ENCODE measurements at places on chromosomes 1 and 21. TPM values are rescaled to one million over a fixed set of nuclear protein-coding genes. Genes with fewer than 3 reads are reported as not detected.

- no peak overlapping the region for H3K27ac ChIP-seq
- DNase-seq = no peak
- H3K36me3 ChIP-seq = no peaks in the 10 kb centered on the region
- peak overlapping the region; percentile 87 for H3K4me3 ChIP-seq
These were observed 581 bp downstream of the IRF6 start for GRCh38 chr1:209805341-209805781.

DNA sequence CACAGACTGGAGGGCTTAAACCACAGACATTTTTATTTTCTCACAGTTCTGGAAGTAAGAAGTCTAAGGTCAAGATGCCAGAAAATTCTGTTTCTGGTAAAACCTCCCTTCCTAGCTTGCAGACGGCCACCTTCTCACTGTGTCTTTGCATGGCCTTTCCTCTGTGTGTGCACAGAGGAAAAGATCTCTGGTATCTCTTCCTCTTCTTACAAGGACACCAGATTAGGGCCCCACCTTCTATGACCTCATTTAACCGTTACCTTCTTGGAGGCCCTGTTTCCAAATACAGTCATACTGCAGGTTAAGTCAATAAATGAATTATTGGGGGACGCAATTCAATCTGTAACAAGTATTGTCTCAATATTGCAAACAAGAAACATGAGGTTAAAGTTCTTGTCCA is 63.0 kb upstream of the PRDX6 start:
- no peaks in the 10 kb centered on the region for H3K27me3 ChIP-seq
- H3K36me3 ChIP-seq = peaks cover 4% of the 10 kb centered on the region
- H3K4me3 ChIP-seq = no peak overlapping the region
- peak overlapping the region; percentile 24 for H3K27ac ChIP-seq

DNA sequence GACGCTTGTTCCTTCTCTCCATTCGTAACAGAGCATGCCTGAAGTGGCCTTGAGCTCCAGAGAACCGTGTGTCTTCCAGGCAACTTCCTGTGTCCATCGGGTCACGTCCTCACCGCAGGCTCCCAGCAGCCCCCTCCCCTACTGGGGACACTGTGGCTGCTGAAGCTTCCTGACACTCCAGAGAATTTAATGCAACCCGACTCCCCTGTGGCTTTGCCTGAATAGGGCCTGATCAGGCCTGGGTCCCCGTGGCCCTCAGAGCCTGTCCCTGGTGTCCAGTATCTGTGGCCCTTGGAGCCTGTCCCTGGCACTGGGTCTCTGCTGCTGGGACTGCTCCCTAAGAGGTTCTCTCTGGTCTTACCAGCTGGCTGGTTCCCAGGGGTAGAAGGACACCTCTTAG is 219.7 kb upstream of the VAMP3 start:
- H3K4me3 ChIP-seq = no peak overlapping the region
- no peaks in the 10 kb centered on the region for H3K4me1 ChIP-seq
- no peaks in the 10 kb centered on the region for H3K36me3 ChIP-seq
- no peak overlapping the region for H3K27ac ChIP-seq

DNA sequence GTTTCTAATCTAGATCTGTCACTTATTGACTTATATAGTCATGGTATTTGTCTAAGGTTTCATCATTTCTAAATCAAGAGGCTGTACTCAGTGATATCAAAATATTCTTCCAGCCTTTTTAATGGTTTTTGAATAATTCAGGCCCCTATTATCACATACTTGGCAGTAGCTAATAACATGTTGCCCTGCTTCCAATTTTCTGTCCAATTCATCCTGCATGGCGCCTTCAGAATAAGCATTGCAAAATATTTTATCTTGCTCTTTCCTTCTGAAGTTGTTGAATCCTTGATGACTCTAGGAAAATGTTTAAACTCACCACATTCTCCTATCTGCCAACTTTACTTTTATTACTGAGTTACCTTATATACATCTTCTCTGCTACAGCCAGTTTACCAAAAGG is 517.2 kb upstream of the B3GALT2 start:
- H3K4me1 ChIP-seq = no peaks in the 10 kb centered on the region
- H3K27me3 ChIP-seq = no peaks in the 10 kb centered on the region
- no peak for DNase-seq
- H3K27ac ChIP-seq = no peak overlapping the region

DNA sequence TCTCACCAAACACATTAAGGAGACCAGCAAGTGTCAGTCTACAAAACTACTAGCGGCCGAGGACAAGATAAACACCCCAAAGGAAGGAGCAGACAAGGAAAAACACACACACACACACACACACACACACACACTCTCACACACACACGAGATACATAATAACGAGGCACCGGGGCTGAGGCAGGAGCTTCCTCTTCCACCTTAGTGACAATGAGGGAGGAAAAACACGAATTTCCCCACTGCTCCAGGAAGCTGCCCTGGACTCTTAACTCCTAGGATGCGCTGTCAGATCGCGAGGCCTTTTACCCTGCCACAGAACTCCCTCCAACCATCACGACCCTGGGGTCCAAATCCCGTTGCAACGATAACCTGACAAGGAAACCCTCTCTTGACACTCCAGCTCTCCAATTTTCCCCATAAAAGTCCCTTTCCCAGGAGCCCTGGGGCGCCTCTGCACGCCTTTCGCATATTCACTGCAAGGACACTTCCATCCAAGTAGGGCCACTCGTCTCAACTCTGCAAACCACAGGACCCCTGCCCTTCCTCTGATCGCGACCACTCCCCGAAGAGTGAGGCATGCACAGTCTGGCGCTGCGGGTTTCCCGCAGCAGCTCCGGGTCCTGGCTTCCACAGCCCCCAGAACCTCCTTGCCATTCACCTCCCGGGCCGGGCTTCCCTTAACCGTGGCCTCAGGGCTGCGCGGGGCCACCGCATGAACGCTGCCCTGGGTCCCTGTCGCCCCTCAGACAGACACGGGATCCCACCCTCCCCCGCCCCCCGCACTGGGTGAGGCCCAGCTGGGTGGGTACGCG is 581 bp downstream of the ETV3 start:
- peaks cover 65% of the 10 kb centered on the region for H3K4me1 ChIP-seq
- H3K36me3 ChIP-seq = peaks cover 13% of the 10 kb centered on the region
- no peak for DNase-seq

DNA sequence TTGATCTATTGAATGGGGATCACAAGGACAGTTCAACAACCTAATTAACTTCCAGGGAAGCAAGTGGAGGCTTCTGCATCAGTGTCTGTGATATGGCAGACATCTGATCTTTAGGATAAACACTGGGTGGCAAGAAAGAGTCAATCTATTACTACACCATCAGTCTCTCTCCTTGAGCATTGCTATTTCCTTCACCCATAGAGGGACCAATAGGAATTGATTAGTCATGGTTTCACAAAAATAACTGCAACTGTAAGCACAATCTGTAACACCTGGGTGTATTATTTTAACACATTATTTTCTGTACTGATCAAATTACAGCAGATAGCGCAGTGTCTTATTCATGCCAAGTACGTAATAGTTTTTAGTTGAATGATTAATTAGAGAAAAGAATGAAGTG is 50.3 kb downstream of the USP24 start:
- DNase-seq = no peak
- H3K27ac ChIP-seq = no peak overlapping the region
- peaks cover 78% of the 10 kb centered on the region for H3K36me3 ChIP-seq
- H3K27me3 ChIP-seq = no peaks in the 10 kb centered on the region
- peaks cover 1% of the 10 kb centered on the region for H3K4me1 ChIP-seq

DNA sequence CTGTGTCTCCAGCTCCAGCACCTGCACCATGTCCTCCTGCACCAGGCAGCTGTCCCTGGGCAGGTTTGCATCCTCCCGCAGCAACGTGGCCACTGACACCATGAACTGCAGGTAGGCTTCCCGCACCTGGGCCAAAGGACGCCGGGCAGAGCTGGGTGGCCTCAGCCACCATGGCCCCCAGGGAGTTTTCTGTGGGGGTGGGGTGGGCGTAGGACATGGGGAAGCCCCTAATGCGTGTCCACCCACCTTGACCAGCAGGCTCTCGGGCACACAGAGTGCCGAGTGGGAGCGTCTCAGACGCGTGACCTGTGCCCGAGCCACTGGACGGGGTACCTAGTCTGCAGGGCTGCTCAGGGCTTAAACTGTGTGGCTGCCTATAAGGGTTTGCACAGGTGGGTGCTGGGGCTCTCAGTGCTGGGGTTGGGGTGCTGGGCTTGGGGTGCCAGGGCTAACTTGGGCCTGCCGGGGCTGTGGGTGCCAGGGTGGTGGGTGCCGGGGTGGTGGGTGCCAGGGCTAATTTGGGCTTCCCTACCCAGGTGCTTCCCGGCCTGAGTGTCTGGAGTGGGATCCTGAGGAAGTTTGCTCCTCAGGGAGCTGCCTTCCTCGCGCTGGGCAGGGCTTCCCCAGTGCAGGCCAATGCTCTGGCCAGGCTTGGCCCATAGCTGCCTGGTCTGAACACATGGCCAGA is 17.7 kb downstream of the PRXL2B start:
- H3K27ac ChIP-seq = no peak overlapping the region
- H3K27me3 ChIP-seq = no peaks in the 10 kb centered on the region
- no peak for DNase-seq

GRCh38 chr1:204292740-204293139 is 67.0 kb downstream of the PLEKHA6 start:
- peaks cover 23% of the 10 kb centered on the region for H3K4me1 ChIP-seq
- no peak overlapping the region for H3K27ac ChIP-seq
- peaks cover 18% of the 10 kb centered on the region for H3K27me3 ChIP-seq
- no peak overlapping the region for H3K4me3 ChIP-seq
- H3K36me3 ChIP-seq = no peaks in the 10 kb centered on the region
- no peak for DNase-seq

DNA sequence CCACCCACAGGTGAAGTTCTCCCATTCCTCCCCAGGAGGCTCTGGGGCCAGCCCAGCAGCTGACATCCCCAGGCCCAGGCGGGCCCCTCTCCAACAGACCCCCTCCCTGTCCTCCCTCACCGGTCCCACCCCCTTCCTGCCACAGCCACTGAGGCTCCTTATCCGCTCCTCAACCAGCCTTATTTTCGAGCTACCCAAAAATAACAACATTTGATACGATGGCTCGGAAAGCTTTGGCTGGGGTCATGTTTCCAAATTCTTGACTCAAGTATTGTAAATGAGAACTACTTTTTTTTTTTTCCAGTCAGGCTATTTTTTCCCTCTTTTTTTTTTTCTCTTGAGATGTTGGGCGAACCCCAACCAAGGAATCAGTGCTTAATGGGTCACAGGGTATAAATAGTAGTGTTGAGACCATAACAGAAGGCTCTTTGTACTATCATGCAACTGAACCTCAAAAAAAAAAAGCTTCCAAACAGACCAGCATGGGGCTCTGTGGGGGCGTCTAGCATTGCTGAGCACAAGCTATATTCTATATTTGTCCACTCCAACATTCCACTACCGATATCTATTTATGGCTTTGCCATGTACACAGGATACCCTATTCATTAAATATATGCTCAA is 27.2 kb downstream of the IRF2BP2 start:
- DNase-seq = no peak
- H3K36me3 ChIP-seq = no peaks in the 10 kb centered on the region

- H3K4me3 ChIP-seq = no peak overlapping the region
- H3K27me3 ChIP-seq = no peaks in the 10 kb centered on the region
- DNase-seq = no peak
- no peak overlapping the region for H3K27ac ChIP-seq
- H3K4me1 ChIP-seq = peaks cover 60% of the 10 kb centered on the region
- peaks cover 3% of the 10 kb centered on the region for H3K36me3 ChIP-seq
These were observed 288.3 kb downstream of the PTPRC start for GRCh38 chr1:198927129-198927528.

DNA sequence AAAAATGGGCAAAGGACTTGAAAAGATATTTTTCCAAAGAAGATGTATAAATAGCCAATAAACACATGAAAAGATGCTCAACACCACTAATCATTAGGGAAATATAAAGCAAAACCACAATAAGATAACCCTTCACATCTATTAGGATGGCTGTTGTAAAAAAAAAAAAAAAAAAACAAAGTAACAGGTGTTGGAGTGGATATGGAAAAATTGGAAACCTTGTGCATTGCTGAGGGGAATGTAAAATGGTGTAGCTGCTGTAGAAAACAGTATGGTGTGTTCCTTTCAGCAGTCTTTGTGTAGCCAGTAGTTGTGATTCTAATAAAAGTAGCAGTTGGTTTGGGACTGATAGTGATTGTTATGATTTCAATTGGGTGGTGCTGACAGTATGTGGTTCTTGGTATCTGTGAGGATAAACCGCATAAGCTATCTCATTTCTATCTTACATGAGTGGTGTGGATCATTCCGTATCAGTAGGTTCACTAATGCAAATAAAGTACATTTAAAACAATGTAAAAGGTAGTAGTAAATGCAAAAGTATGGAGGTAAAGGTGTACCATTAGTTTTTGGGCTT is 19.9 kb downstream of the MAN1A2 start:
- H3K27me3 ChIP-seq = no peaks in the 10 kb centered on the region
- H3K4me3 ChIP-seq = peak overlapping the region; percentile 16
- H3K27ac ChIP-seq = no peak overlapping the region
- peaks cover 76% of the 10 kb centered on the region for H3K4me1 ChIP-seq
- H3K36me3 ChIP-seq = peaks cover 22% of the 10 kb centered on the region

DNA sequence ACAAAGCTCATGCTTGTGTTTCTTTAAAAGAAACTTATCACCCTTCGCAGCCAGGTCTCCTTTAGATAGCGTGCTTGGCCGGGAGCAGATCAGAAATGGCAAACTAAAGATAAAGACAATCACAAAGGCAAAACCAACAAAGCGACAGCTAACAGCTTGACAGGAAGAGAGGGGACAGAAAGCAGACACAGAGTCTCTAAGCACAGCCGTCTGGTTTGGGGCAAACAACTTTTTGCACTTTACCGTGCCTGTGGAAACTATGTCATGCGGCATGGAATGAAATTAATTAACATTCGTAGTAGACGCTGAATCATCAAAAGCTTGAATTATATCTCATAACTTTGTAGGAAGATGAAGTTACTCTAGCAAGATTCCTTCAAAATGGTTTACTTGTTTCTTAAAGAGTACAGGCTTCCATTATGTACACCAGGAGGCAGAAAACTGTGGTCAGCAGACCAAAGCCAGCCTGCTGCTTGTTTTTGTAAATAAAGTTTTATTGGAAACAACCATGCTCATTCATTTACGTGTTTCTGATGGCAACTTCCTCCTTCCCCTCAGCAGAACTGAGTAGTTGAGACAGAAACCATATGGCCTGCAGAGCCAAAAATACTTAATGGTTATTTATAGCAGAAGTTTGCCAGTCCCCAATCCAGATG is 183.2 kb downstream of the KIF26B start:
- no peak for DNase-seq
- peaks cover 4% of the 10 kb centered on the region for H3K27me3 ChIP-seq

GRCh38 chr1:65717815-65718454 is 74.8 kb upstream of the PDE4B start:
- H3K27ac ChIP-seq = no peak overlapping the region
- no peaks in the 10 kb centered on the region for H3K36me3 ChIP-seq

GRCh38 chr1:25854554-25854953 is 4.7 kb downstream of the AUNIP start:
- no peak overlapping the region for H3K27ac ChIP-seq
- H3K4me1 ChIP-seq = peaks cover 5% of the 10 kb centered on the region
- H3K27me3 ChIP-seq = no peaks in the 10 kb centered on the region
- H3K4me3 ChIP-seq = no peak overlapping the region

Gene SPRR2A
- total RNA-seq = not detected

Gene CSF3R
- not detected for total RNA-seq

Gene NUDT4B
- not detected for total RNA-seq

Gene LAMB3
- 0.73 TPM for total RNA-seq

Gene HAPLN2
- 0.39 TPM for total RNA-seq

Gene PPIAL4G
- total RNA-seq = 3.0 TPM

Gene TMEM240
- 3.4 TPM for total RNA-seq

Gene TRIM63
- not detected for total RNA-seq

Gene DNM3
- total RNA-seq = 1.6 TPM

Gene ATP1A4
- not detected for total RNA-seq

Gene GJA5
- total RNA-seq = not detected

Gene CGN
- total RNA-seq = 2.6 TPM
